Natural killer cell treated with Interleukin-12 subunit alpha and Interleukin-12 subunit beta and Interleukin-15 and Interleukin-18, amount 100 ng/mL, for 72 hours (primary cell): ENCODE measurements at places on chromosomes 6 and 20.
A peak's percentile ranks its signal among the peaks of the same experiment; 100 is the strongest.

DNA sequence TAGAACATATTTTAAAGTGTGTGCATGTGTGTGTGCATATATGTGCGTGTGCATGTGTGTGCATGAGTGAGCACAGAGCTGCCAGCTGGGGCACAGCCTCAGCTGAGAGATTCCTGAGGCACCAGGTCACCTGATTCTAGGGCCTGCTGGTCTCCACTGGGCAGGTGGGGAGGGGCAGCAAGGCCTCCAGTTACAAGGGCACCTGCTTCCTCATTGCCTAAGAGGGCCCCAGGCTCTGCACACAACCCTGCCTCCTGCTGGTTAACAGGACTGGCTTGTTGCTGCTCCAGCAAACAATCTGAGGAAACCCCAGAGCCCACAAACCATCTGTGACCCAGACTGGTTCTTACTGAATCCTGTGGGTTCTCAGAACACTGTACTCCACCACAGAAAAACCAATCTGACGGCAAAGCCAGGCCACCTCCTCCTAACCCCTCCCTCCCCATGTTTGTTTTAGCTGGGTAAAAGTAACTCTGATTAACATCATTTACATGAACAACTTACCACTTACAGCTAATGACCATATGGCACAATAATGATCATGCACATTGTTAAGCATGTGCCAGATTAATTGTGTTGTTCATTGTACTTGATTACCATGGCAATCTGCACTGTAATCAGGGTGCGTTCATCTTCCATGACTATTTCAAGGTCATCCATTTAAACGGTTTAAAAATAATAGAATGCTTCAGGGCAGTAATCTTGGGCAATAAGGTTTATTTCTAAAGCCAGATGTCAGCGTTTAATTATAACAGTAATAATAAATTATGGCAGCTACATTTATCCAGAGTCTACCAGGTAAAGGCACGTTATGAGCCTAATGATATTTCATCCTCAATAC, 23.1 kb upstream of the UBE2J1 start:
- peak; percentile 84 for DNase-seq
- peak overlapping the region; percentile 43 for H3K27ac ChIP-seq
- H3K4me1 ChIP-seq, result peaks cover 16% of the 10 kb centered on the region
- no peak overlapping the region for H3K4me3 ChIP-seq
- H3K27me3 ChIP-seq, result peaks cover 29% of the 10 kb centered on the region
- no peaks in the 10 kb centered on the region for H3K36me3 ChIP-seq

- DNase-seq, result no peak
- no peaks in the 10 kb centered on the region for H3K4me1 ChIP-seq
- H3K36me3 ChIP-seq, result no peaks in the 10 kb centered on the region
- peaks cover 8% of the 10 kb centered on the region for H3K27me3 ChIP-seq
These were observed 45.4 kb downstream of the MKKS start for GRCh38 chr20:10388597-10388996.

DNA sequence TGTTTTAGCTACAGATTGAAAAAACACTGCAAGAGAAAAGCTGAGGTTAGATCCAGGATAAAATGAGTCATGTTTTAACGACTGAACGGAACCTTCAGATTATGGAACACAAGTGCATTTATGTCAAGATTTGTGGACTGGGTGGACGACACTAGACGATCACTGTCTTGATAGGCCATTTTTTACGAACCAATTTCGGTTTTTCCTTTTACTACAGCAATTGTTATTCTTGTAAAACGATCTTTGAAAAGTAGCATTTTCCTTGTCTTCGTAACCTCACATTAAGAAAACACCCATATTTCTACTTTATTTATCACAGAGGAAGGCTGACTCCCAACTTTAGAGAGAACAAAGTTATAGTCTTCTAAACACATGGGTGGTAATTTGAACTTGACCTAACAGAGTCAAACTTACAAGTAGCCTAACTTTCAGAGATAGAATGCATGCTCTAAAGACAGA, 294.2 kb upstream of the TCF21 start:
- no peaks in the 10 kb centered on the region for H3K4me1 ChIP-seq
- no peak overlapping the region for H3K4me3 ChIP-seq
- peaks cover 8% of the 10 kb centered on the region for H3K27me3 ChIP-seq
- no peak overlapping the region for H3K27ac ChIP-seq

- H3K27ac ChIP-seq, result no peak overlapping the region
- no peaks in the 10 kb centered on the region for H3K36me3 ChIP-seq
- H3K27me3 ChIP-seq, result no peaks in the 10 kb centered on the region
These were observed 37.6 kb downstream of the STK35 start for GRCh38 chr20:2139250-2139649.
